ENCODE measurements at places on chromosomes 7 and 10. TPM values are rescaled to one million over a fixed set of nuclear protein-coding genes. Genes with fewer than 3 reads are reported as not detected.

APBB1IP gene
- total RNA-seq: 1.5 TPM

HOXA4 gene
- total RNA-seq: 10.1 TPM

CDHR1 gene
- not detected for total RNA-seq

ANK3 gene
- total RNA-seq: 44.8 TPM

GFRA1 gene
- 12.1 TPM for total RNA-seq

SLC39A12 gene
- not detected for total RNA-seq

HOXA3 gene
- 4.7 TPM for total RNA-seq

CAV1 gene
- 68.1 TPM for total RNA-seq

NEUROG3 gene
- total RNA-seq: not detected

KCNMA1 gene
- 53.0 TPM for total RNA-seq

SFTPA1 gene
- total RNA-seq: 1.1 TPM

DNA sequence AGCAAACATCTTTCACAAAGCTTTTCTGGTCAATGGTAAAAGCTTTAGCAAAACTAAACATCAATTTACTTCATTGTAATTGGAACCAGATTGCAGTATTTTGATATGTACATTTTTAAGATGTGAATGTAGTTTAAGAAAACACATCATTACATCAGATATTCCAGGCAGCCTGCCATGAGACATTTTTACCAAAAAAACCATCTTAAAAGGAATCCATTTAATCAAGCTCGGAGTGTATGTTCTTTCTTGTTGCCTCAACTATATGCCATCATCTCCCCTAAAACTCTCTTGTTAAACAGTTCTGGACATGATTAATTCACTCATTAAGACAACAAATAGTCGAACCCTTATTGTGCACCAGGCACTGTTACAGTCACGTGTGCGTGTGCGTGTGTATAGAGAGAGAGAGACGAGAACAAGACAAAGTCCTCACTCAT lies 97.5 kb downstream of the UBE2H start:
- H3K36me3 ChIP-seq: peaks cover 6% of the 10 kb centered on the region
- H3K27ac ChIP-seq: no peak overlapping the region
- peaks cover 52% of the 10 kb centered on the region for H3K4me1 ChIP-seq
- no peak for DNase-seq

- H3K4me1 ChIP-seq: no peaks in the 10 kb centered on the region
- no peak overlapping the region for H3K27ac ChIP-seq
- no peaks in the 10 kb centered on the region for H3K27me3 ChIP-seq
- DNase-seq: no peak
- H3K4me3 ChIP-seq: no peak overlapping the region
Measured at GRCh38 chr7:32661501-32661900, 166.2 kb downstream of the AVL9 start.

GRCh38 chr10:3239920-3240894 lies 67.6 kb upstream of the PITRM1 start:
- H3K4me1 ChIP-seq: no peaks in the 10 kb centered on the region
- DNase-seq: no peak
- peak overlapping the region; percentile 34 for H3K4me3 ChIP-seq
- H3K27ac ChIP-seq: peak overlapping the region; percentile 58

DNA sequence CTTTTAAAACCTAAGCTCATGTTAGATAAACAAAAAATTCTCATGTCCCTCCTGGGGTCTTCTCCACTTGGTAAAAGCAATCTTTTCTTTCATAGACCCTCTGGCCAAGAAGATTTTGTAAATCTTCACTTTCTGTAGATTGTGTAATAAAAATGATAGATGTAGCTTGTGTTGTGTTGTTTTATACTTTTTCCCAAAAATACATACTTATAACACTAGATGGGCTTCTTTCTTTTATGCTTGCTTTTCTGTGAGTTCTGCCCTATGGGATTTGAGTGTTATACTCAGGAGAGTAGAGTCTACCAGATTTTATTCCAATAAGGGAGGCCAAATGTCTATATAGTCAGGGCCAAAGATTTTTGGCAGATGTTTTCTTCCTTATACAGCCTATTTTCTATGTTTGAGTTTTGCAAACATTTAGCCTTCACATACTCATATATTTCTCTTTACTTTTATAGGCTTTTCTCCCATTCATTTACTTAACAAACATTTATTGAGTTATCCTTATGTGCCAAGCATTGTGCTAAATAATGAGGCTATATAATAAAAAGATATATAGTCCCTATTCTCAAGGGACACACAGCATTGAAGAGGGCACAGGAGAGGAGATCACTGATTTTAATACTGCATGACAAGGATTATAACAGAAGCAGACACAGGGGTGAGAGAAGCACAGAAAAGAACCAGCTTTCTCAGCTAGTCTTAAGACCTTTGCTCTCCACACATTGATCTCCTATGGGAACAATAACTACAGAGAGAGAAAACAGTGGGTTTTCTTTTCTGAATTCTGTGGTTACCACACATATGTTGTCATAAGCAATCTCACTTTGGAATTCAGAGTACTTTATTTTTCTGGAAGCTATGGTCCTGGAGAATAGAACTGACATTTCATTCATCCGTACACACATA lies 58.0 kb upstream of the PNLIP start:
- H3K4me1 ChIP-seq: no peaks in the 10 kb centered on the region
- no peaks in the 10 kb centered on the region for H3K36me3 ChIP-seq
- no peak overlapping the region for H3K27ac ChIP-seq
- no peak for DNase-seq

DNA sequence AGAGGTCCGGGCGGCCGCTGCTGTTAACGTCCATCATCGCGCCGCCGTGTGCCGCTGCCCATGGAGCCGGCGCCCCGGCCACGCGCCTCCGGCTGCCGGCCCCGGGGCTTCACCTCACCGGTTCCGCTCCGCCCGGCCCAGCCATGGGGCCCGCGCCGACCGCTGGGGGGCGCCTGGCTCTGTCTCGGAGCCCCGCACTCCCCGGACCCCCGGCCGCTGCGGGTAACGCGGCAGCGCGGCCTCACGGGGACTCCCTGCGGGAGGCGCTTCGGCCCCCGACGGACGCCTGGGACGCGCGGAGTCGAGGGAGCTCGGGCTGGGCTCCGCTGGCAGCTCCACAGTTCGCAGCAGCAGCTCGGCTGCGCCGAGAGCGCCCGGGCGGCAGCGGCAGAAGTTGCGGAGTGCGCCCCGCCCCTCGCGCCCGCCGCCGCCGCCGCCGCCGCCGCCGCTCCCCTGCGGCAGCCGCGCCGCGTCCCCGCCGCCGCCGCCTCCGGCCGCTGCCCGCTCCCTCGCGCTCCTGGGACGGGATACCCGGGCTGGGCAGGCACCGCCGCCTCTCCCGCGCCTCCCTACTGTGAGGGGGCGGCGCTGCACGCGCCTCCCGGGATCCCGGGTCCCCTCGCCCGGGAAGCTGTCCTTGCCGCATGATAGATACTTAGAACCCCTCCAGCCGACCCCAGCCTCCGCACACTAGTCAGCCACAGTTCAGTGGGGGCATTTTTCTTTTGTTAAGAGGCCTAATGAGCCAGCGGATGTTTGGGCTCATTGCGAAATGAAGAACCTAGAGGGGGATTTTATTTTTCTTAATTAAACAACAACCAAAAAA lies at the start of gene HTR7:
Gene HTR7 (minus strand): TSS at position 405 of the 826 bp plus-strand sequence. CDS start 368 bp downstream, at position 37.
- H3K36me3 ChIP-seq: no peaks in the 10 kb centered on the region
- H3K27me3 ChIP-seq: peaks cover 2% of the 10 kb centered on the region
- H3K4me1 ChIP-seq: peaks cover 5% of the 10 kb centered on the region
- H3K27ac ChIP-seq: peak within 1 kb of the TSS; percentile 31

- no peak overlapping the region for H3K27ac ChIP-seq
- H3K4me3 ChIP-seq: no peak overlapping the region
- DNase-seq: no peak
- H3K36me3 ChIP-seq: no peaks in the 10 kb centered on the region
- H3K27me3 ChIP-seq: no peaks in the 10 kb centered on the region
Measured at GRCh38 chr7:95026421-95027072, 119.2 kb downstream of the PPP1R9A start.

GRCh38 chr7:36747280-36748016 lies 23.2 kb upstream of the AOAH start:
- no peaks in the 10 kb centered on the region for H3K36me3 ChIP-seq
- no peak for DNase-seq
- no peak overlapping the region for H3K4me3 ChIP-seq
- H3K27ac ChIP-seq: no peak overlapping the region

GRCh38 chr10:60646966-60647796 lies 131.1 kb upstream of the CDK1 start:
- no peaks in the 10 kb centered on the region for H3K4me1 ChIP-seq
- no peak overlapping the region for H3K4me3 ChIP-seq
- no peak for DNase-seq
- no peaks in the 10 kb centered on the region for H3K36me3 ChIP-seq
- no peaks in the 10 kb centered on the region for H3K27me3 ChIP-seq
- H3K27ac ChIP-seq: no peak overlapping the region

- peak within 1 kb of the TSS; percentile 73 for H3K4me3 ChIP-seq
- peak; percentile 63 for DNase-seq
Measured at GRCh38 chr7:87475359-87476178, at the start of gene ABCB4. TSS of gene ABCB4 (minus strand) at chr7:87475680. CDS start at chr7:87475465, 215 bp downstream.

GRCh38 chr7:835485-836401 lies 3.5 kb downstream of the SUN1 start:
- H3K36me3 ChIP-seq: no peaks in the 10 kb centered on the region
- peak overlapping the region; percentile 11 for H3K4me3 ChIP-seq
- no peak for DNase-seq
- H3K27me3 ChIP-seq: no peaks in the 10 kb centered on the region
- H3K27ac ChIP-seq: peak overlapping the region; percentile 96

GRCh38 chr10:3761021-3761686 lies 23.9 kb downstream of the KLF6 start:
- no peak overlapping the region for H3K4me3 ChIP-seq
- no peak for DNase-seq
- H3K4me1 ChIP-seq: no peaks in the 10 kb centered on the region

DNA sequence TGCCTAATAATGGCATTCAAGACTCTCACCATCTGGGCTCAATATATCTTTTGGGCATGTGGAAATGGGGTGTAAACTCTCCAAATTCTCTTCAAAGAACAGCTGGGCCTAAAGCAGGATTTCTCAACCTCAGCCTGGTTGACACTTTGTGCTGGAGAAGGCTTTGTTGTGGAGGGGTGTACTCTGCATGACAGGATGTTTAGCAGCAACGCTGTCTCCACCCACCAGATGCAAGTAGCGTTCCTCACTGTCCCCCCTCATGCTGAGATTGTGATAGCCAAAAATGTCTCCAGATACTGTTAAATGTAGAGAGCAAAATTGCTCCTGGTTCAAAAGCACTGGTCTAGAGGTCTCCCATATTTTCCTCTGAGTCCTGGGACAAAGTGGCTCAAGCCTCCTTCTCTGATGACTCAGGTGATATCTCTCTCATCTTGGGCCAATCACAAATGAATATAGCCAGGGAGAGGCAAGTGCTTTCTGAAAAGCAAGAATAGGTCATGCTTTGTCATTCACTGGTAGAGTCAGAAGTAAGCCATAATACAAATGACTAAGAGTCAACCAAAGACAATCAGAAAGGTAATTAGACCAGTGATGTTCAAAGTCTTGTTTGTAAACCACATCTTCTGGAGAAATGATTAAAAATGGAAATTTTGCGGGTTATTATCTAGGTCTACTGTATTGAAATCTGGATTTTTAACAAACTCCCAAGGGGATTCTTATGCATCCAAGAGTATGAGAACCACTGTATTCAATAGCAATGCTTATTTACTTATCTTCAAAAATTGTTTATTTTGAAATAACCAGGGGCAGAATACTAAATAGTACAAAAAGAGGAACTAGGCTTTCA lies 330.8 kb downstream of the PTEN start:
- H3K4me3 ChIP-seq: no peak overlapping the region
- H3K4me1 ChIP-seq: no peaks in the 10 kb centered on the region
- H3K27me3 ChIP-seq: no peaks in the 10 kb centered on the region
- H3K27ac ChIP-seq: no peak overlapping the region
- peak; percentile 58 for DNase-seq
- H3K36me3 ChIP-seq: no peaks in the 10 kb centered on the region

DNA sequence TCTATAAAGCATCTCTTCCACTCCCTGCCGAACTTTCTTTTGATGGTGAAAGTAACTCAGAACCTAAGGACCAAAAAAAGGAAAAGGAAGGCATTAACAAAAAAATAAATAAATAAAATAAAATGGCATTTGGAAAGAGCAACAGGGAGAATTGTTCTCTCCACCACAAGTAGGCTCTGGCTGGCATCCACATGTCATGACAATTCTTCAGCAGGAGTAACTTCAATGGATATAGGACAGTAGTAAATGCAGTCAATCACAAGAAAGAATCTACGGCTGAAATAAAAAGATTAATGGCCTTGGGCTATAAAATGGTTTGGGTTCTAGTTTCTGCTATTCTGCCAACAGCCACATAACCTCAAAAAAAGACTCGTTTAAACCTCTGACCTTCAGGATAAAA lies 23.9 kb downstream of the NCAPG2 start:
- no peak overlapping the region for H3K27ac ChIP-seq
- peaks cover 45% of the 10 kb centered on the region for H3K36me3 ChIP-seq
- DNase-seq: no peak
- no peak overlapping the region for H3K4me3 ChIP-seq

DNA sequence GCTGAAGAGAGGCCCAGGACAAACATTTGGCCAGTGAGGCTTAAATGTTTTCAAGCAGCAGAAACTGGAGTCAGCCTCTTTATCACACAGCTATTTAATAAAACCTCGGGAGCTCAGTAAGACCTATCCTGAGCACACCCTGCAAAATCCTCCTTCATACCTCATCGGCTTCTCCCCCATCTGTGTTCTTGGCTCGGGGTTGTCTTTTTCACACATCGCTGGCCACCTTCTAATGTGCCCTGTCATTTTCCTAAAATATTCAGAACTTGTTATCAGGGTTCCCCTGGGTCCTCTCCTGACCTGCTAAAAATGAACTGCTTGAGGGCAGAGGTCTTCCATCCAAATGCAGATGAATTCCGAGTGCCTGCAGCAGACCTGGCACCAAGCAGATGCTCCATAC lies 310.3 kb upstream of the AKR1E2 start:
- no peak for DNase-seq
- no peak overlapping the region for H3K4me3 ChIP-seq
- H3K4me1 ChIP-seq: no peaks in the 10 kb centered on the region
- no peaks in the 10 kb centered on the region for H3K36me3 ChIP-seq
- no peaks in the 10 kb centered on the region for H3K27me3 ChIP-seq

Measured in psoas muscle (tissue), 8 donors.